Thyroid gland (tissue), 4 donors: ENCODE measurements at places on chromosomes 4 and X. TPM values are rescaled to one million over a fixed set of nuclear protein-coding genes. Genes with fewer than 3 reads are reported as not detected.

- no peaks in the 10 kb centered on the region for H3K27me3 ChIP-seq
- H3K4me3 ChIP-seq: no peak overlapping the region
- no peak overlapping the region for H3K27ac ChIP-seq
- H3K4me1 ChIP-seq: peaks cover 7% of the 10 kb centered on the region
These were observed 8.8 kb downstream of the FNIP2 start for GRCh38 chr4:158777423-158778155.

Gene USP17L13
- total RNA-seq: not detected

GRCh38 chrX:48616576-48616975, 19.3 kb downstream of the WDR13 start:
- no peaks in the 10 kb centered on the region for H3K4me1 ChIP-seq
- H3K36me3 ChIP-seq: no peaks in the 10 kb centered on the region
- no peak overlapping the region for H3K27ac ChIP-seq
- H3K27me3 ChIP-seq: no peaks in the 10 kb centered on the region

DNA sequence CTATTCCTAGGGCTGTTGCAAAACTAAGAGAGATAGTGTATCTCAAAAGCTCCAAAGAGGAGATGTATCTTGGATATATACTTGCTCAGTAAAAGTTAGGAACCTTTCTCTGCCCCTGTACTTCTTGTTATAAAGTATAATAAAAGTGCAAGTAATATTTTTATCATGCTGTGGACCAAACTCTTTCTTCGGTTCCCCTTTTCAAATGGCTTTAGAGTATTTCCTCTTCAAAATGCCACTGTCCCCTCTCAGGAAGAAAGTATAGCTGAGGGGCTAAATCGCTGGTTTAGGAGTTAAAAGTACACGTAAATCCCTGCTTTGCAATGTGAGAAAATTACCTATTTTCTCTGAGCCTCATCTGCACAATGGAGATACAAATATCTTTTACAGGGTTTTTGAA, 169.1 kb upstream of the FTHL17 start:
- no peaks in the 10 kb centered on the region for H3K27me3 ChIP-seq
- H3K36me3 ChIP-seq: no peaks in the 10 kb centered on the region
- DNase-seq: no peak
- H3K4me1 ChIP-seq: no peaks in the 10 kb centered on the region

Gene CAPN6
- not detected for total RNA-seq

Gene MAML3
- 9.4 TPM for total RNA-seq

GRCh38 chr4:183831026-183831446, 74.1 kb upstream of the STOX2 start:
- H3K4me3 ChIP-seq: no peak overlapping the region
- no peak for DNase-seq
- no peaks in the 10 kb centered on the region for H3K36me3 ChIP-seq
- no peaks in the 10 kb centered on the region for H3K27me3 ChIP-seq

DNA sequence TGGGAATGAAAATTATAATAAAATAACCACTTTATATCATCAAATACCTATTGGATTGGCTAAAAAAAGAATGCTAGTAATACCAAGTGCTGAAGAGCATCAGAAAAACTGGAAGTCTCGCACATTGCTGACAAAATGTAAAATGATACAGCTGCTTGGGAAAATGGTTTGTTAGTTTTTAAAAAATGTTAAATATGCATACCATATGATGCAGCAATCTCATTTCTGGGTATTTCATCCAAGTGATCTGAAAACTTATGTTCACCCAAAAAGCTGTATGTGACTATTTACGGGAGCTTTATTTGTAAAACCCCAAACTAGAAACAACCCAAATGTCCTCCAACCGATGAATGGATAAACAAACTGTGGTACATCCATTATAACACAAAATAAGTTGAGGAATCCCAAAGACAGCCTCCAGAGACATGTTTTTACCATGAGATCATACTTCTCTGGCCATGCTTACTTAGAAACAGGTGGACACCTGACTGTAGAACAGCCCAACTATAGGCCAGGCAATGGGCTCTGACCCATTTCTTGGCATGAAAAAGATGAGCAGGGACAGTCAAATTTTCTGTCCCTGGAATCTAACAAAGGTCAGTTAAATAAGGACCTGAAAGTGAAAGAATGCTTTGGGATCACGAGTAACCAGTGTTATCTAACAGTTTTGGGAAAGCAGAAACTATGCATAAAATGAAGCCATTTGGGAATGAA, 47.5 kb upstream of the FAM120C start:
- H3K36me3 ChIP-seq: no peaks in the 10 kb centered on the region
- no peak overlapping the region for H3K4me3 ChIP-seq
- no peaks in the 10 kb centered on the region for H3K4me1 ChIP-seq
- no peak for DNase-seq

- no peaks in the 10 kb centered on the region for H3K4me1 ChIP-seq
- no peak overlapping the region for H3K4me3 ChIP-seq
- DNase-seq: no peak
These were observed 84.8 kb downstream of the CHIC1 start for GRCh38 chrX:73647632-73648322.

Gene OTUD6A
- total RNA-seq: not detected
